Activated CD8-positive, alpha-beta memory T cell treated with anti-CD3 and anti-CD28 coated beads, Interleukin-2, amount 10 ng/mL, durations not matched to agents 7 days and 5 days (primary cell): ENCODE measurements at places on chromosomes 3 and 15. TPM values are rescaled to one million over a fixed set of nuclear protein-coding genes. Genes with fewer than 3 reads are reported as not detected.

DNA sequence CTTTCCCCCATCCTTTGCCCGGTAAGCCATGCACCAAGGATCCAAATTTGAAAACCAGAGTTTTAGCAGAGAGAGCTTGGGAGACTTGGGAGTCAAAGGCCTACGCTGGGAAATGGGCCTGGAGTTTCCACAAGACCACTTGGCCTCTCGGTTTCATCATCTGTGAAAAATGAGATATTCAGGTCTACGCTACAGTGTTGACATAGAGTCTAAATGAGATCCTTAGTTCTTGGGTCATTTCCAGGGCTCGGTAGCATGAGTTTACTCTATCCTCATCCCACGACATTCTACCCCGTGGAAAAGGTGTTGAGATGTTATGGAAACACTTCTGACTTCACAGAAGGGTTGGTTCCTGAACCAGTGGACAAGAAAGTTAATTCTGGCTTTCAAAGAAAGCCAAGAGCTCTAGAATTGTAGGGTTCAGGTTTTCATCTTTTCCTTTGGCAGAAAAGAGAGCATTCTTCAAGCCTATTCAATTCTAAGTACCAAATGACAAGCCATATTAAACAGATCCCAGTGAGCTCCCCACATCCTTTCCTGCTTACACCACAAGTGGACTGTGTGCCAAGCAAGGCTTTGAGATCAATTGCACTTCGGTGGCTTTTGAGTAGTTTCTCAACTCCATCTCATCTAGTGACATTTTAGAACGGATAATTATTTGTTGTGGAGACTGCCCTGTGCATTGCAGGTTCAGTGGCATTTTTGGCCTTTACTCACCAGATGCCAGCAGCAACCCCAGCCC, 219.7 kb downstream of the SLCO3A1 start:
- no peak overlapping the region for H3K4me3 ChIP-seq
- no peak overlapping the region for H3K27ac ChIP-seq
- H3K27me3 ChIP-seq, result no peaks in the 10 kb centered on the region
- no peaks in the 10 kb centered on the region for H3K36me3 ChIP-seq

GRCh38 chr15:70416829-70417228, 319.1 kb upstream of the TLE3 start:
- H3K27ac ChIP-seq, result no peak overlapping the region
- H3K4me1 ChIP-seq, result no peaks in the 10 kb centered on the region
- no peaks in the 10 kb centered on the region for H3K36me3 ChIP-seq

DNA sequence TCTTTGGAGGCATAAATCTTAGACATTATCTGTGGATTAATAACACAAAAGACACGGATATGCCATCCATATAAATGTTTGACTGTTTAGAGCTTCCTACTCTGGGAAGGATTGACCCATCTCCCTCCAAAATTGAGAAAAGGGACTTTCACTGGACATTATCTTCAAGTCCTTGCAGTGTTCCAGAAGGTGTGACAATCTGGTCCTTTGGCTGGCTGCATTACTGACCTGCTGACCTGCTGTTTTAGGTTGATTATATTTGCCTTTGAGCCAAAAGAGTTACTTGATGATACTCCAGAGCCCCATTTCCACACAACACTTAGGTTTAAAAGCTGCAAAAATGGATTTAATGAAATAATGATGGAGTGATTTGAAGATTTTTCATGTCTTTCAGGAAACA, 504.6 kb downstream of the LPP start:
- peaks cover 4% of the 10 kb centered on the region for H3K4me1 ChIP-seq
- no peak overlapping the region for H3K4me3 ChIP-seq
- no peak overlapping the region for H3K27ac ChIP-seq
- H3K27me3 ChIP-seq, result no peaks in the 10 kb centered on the region
- H3K36me3 ChIP-seq, result no peaks in the 10 kb centered on the region

DNA sequence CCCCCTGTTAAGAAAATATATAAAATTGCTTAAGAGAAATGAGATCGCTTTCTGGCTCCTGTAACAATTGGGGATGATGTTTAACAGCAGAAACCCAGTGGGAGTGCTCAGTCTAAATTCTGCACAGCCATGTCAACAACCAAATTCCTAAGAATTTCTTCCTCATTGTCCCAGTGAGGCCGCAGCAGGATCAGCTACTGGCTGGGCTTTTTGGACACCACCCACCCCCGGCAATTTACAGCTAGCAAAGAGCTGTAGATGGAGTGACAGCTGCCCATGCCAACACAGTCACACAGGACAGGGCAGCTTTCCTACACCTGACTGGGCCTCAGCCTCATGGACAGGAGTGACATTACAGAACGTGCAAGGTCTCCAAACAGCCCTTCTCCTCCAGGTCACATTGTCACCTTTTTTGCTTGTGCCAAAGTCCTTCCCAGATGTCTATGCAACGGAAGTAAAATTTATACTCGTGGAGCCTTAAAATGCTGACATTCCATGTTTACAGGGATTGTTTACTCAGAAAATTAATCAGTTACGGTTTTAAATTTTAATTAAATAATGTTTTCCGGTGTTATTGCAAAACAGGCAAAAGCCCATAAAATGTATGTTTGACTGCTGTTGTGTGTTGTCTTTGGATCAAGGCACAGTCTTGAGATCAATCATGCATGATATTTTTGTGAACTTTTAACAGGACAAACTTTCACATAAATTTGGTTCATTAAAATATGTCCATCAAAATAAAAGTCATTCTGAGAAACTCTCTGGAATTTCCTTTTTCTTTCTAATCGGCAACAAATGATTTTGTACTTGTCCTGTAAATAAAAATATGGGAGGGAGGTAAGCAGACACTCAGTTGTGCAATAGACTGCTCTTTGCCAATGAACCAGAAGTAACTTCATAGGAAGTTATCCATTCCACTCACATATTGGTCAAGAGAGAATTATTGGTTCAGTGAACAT, 943.2 kb downstream of the MCTP2 start:
- DNase-seq, result no peak
- H3K4me3 ChIP-seq, result no peak overlapping the region
- H3K4me1 ChIP-seq, result no peaks in the 10 kb centered on the region
- H3K27me3 ChIP-seq, result no peaks in the 10 kb centered on the region
- no peak overlapping the region for H3K27ac ChIP-seq

GRCh38 chr3:184635126-184635525, 73.5 kb downstream of the EPHB3 start:
- peaks cover 4% of the 10 kb centered on the region for H3K27me3 ChIP-seq
- no peaks in the 10 kb centered on the region for H3K36me3 ChIP-seq
- H3K4me3 ChIP-seq, result no peak overlapping the region
- H3K27ac ChIP-seq, result no peak overlapping the region

GRCh38 chr3:74200952-74201351, 413.5 kb downstream of the CNTN3 start:
- DNase-seq, result no peak
- no peaks in the 10 kb centered on the region for H3K27me3 ChIP-seq
- no peak overlapping the region for H3K4me3 ChIP-seq
- H3K36me3 ChIP-seq, result no peaks in the 10 kb centered on the region

GRCh38 chr3:16320711-16321110, 55.7 kb downstream of the OXNAD1 start:
- no peak overlapping the region for H3K4me3 ChIP-seq
- DNase-seq, result no peak
- H3K4me1 ChIP-seq, result peaks cover 50% of the 10 kb centered on the region
- peak overlapping the region; percentile 40 for H3K27ac ChIP-seq

GRCh38 chr3:149891621-149892020, 78.6 kb downstream of the RNF13 start:
- H3K27me3 ChIP-seq, result no peaks in the 10 kb centered on the region
- H3K27ac ChIP-seq, result no peak overlapping the region
- DNase-seq, result no peak
- H3K4me1 ChIP-seq, result no peaks in the 10 kb centered on the region
- no peak overlapping the region for H3K4me3 ChIP-seq

The ITPKA gene
- not detected for total RNA-seq

The RYK gene
- total RNA-seq, result 7.7 TPM

The CFAP44 gene
- 3.4 TPM for total RNA-seq

The PCSK6 gene
- total RNA-seq, result 1.5 TPM

The RHO gene
- total RNA-seq, result not detected

The NAALADL2 gene
- not detected for total RNA-seq
